ENCODE measurements at places on chromosomes 1 and 21.

DNA sequence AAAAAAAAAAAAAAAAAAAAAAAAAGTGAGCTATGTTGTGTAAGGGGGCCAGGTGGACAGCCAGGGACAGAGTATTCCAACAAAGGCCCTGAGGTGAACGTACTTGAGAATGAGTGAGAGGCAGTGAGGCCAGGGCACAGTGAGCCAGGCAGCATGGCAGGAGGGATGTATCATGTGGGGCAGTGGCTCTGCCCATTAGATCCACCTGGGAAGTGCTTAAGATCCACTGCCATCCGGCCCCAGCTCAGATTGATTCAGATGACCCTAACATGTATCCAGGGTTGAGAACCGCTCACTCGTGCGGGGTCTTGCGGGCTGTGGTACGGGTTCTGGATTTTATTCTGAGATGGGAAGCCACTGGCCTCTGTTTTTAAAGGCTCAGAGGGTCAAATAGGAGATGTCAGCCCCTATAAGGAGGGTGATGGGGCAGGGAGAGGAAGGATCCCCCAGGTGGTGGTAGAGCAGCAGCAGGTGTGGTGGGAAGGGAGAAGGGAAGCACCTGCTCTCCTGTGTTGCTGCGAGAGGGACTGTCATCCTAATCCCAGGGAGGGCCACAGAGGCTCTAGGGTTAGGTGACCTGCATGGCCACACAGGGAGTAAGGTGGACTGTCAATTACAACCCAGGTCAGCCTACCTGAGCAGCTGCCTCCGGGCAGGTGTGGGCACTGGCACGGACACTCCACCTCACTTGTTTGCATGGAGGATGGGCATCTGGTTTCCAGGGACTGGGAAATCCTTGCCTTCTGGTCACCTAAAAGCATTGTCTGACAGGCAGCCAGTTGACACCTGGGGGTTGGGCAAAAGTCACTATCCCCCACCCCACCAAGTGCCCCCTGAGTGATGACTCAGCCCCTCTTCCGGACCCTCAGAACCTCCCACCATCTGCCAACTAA lies 31.6 kb downstream of the CDK18 start:
- no peak for DNase-seq

DNA sequence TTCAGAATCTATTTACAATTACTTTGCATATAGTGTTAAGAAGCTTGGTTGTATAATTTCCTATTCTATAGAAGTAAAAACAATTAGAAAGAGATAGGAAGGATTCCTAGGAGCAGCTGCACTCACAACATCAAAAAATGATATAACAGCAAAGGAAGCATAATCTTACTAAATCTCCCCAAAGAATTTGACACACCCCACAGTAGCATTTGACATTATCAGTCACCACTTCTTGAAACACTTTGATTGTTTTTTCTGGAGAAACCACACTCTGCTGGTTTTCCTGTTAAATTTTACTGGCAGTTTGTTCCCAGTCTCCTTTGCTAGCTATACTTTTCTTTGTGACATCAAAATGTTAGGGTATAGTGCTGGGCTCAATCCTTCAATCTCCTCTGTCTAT lies 100.8 kb upstream of the KIAA1614 start:
- DNase-seq, result peak; percentile 10

- DNase-seq, result no peak
These were observed 1514.2 kb downstream of the MRPL39 start for GRCh38 chr21:24093032-24093431.

DNA sequence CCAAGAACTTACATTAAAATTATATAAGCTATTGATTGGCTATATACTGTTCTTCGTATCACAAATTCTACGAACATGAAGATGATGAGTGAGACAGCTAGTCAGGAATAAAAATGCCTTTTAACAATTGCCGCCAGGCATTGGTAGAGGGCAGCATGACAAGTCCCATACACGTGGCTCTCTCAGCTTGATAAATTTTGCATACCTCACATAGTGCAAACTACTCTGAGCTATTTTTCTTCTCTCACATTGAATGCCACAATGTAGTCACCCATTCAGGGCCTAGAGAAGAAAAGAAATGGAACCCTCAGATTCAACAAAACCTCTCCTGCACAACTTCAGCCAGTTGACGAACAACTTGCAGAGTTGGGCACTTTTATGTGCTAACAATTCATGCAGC lies 27.0 kb upstream of the FMO2 start:
- no peak for DNase-seq

- no peak for DNase-seq
These were observed 8.6 kb upstream of the PARS2 start for GRCh38 chr1:54772951-54773350.

- no peak for DNase-seq
These were observed 110.6 kb upstream of the ADAMTS5 start for GRCh38 chr21:27077501-27077900.

GRCh38 chr1:37149296-37149695 lies 115.0 kb upstream of the GRIK3 start:
- DNase-seq, result no peak

Data from EL (cell line).